ENCODE measurements at places on chromosomes 7 and 10. TPM values are rescaled to one million over a fixed set of nuclear protein-coding genes. Genes with fewer than 3 reads are reported as not detected.

The ZPBP gene
- not detected for total RNA-seq

The CALML5 gene
- 0.41 TPM for total RNA-seq

DNA sequence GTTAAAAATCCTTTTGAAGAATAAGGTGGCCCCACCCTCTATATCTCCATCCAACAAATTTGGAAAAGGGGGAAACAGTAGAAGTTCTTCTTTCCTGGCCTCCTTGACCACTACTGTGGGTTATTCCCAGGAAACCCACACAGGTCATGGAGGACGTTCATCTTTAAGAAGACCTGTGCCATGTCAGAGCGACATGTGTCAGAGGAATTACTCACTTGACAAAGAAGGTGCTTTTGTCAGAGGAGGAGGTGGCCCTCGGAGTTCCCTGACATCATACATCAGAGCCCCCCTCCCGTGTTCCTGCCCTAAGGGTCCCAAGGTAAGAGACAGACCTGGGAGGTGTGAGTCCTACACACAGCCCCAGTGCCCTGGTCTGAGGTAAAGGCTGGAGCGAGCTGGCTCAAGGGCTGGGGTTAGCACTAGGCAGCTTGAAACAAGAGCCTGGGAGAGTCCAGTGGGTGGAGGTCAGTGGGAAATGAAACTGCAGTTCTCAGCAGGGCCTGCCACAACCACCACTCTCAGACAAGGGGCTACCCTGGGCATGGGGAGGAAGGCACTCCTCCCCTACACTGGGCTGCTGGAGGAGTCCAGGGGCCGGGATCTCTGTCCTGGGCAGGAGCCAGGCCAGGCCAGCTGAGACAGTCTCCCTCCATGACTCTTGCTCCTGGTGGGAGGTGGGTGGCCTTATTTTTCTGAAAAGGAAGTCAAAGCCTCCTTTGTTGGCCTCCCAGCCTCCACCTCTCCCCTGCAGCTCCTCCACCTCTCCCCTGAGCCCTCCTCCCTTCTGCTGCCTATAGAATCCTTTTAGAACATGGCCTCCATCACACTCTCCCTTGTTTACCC is 21.8 kb upstream of the ZMIZ1 start:
- DNase-seq, result no peak

The CFAP43 gene
- 1.1 TPM for total RNA-seq

GRCh38 chr10:14820010-14820774 is 17.6 kb downstream of the CDNF start:
- DNase-seq, result no peak

DNA sequence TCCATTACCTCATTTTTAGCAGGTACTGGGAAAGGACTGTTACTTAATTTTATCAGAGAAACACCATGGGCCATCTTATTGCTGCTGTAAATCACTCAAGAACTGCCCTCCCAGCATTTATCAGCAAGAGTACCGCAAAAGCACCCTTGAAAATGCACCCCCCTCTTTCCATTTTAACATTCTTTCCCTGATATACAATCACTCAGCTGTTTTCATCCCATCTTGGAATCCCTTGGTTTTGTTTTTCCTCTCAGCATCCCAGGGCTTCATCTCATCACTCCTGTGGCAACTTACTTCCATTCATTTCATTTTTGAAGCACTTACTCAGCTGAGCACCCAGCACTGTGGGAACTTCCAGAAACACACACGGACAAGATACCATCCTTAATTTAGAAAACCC is 36.5 kb downstream of the RAPGEF5 start:
- no peak for DNase-seq

The CRPPA gene
- total RNA-seq, result 6.9 TPM

The FBXO24 gene
- total RNA-seq, result 1.2 TPM

The EFCAB10 gene
- total RNA-seq, result not detected

GRCh38 chr7:64908358-64908757 is 5.3 kb downstream of the ZNF273 start:
- DNase-seq, result no peak

The MORN4 gene
- total RNA-seq, result 5.6 TPM

- peak; percentile 95 for DNase-seq
These were observed 458.8 kb downstream of the SORCS1 start for GRCh38 chr10:106705681-106706100.

- DNase-seq, result peak; percentile 74
These were observed 157.3 kb downstream of the SND1 start for GRCh38 chr7:127809261-127809702.

DNA sequence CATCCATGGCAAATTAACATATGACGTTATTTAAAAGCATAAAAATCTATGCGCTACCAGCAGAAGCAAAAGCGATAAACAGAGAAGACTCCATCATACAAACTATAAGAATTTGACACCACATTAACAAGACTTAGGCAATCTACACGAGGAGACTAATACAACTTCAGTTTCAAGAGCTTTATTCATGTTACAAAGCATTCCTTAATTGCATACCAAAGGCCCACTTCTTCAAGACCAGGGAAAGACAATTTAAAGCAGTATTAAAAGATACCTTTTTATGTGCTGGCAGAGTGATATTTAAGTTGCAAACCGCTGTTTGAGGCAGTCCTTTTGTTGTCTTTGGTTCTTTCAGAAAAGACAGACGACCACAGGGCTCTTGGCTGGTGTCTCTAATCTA is 176.0 kb upstream of the CCDC6 start:
- DNase-seq, result no peak

GRCh38 chr10:48939790-48940325 is at the start of gene LRRC18:
TSS of gene LRRC18 (minus strand) at chr10:48939840. CDS start at chr10:48914155, 25,685 bp downstream.
- no peak for DNase-seq

GRCh38 chr7:55574051-55574717 is 1.9 kb upstream of the VOPP1 start:
- DNase-seq, result no peak

- DNase-seq, result no peak
These were observed 8.7 kb upstream of the LIPM start for GRCh38 chr10:88793712-88794299.

The UPK3BL2 gene
- total RNA-seq, result 20.6 TPM

The AKR1C3 gene
- 4.0 TPM for total RNA-seq

The NOM1 gene
- total RNA-seq, result 31.8 TPM

DNA sequence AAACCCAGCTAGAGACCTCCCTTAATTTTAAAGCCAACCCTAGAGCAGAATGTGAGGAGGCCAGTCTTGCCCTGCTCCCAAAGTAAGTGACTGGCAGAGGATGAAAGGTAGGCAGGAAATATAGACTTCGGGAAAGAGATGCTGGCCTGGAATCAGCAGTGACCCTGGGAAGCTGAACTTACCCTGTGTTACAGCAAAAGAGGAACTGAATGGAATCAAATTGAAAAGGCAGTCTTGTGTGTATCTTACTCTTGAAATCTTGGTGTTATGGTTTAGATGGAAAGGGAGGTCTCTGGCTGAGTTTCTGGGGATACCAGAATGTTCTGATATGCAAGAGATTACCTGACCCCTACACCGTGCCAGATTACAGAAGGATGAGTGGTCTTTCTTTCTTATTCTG is 7.9 kb upstream of the CFAP43 start:
- DNase-seq, result no peak

DNA sequence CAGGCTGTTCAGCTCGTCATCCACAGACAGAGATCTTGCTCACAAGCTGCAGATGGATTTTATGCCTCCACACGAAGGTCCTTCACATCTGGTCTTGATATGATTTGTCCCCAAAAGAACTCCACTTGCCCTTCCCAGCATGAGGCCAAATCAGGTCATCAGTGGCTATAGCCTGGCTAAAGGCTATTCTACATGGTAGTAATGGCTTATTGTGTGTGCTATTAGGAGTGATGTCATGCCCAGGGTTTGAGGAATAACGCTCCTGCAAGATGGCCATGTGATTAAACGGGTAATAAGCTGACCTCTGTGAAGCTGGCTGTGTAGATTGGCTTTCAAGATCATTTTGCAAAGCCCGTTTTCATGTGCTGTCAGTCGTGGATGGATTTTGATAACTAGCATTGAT is 313.8 kb downstream of the FRMD4A start:
- DNase-seq, result peak; percentile 7

- no peak for DNase-seq
These were observed 293.1 kb downstream of the ZEB1 start for GRCh38 chr10:31612082-31612481.

The NPY gene
- total RNA-seq, result not detected

- no peak for DNase-seq
These were observed 534.8 kb downstream of the AUTS2 start for GRCh38 chr7:70132852-70133690.

The PODXL gene
- total RNA-seq, result 43.7 TPM

DNA sequence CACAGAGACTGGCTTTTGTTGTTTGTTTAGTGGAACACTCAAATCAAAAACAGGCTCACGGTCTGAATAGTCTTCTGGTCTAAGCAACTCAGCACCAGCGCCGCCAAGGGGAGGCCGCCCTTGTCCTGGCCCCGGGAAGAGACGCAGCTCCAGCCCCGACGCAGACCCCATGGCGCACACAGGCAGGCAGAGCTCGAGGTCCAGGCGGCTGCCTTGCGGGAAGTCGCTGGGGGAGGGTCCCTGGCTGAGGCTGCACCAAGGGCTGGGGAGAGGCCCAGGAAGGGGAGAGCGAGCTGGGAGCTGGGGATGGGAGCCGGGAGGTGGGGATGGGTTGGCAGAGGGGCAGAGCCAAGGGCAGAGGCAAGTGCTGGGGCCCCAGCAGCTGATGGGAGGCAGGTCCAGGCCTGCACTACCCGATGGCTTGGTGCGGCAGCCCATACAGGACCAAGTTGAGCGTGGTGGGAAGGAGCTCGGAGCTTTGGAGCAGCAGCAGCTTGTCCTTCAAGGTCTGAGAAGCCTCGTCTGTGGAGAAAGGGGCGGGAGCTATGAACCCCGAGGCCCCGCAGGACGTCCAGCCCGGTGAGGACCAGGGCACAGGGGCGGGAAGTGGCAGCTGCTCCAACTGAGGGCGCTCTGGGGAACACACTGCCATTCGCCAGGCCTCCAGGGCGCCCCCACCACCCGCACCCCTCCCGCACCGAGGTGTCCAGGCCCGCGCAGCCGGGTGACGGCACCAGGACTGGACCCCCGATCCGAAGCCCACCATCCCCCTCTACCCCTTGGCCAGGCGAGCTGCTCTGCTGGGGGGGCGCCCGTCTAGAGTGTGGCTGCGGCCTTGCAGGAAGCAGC is 22.7 kb upstream of the NKX6-2 start:
- peak; percentile 60 for DNase-seq

GRCh38 chr7:130655286-130655685 is 13.3 kb downstream of the COPG2 start:
- DNase-seq, result peak; percentile 19

The ZKSCAN5 gene
- total RNA-seq, result 11.9 TPM

Data from tongue (tissue), 3 donors.